ENCODE measurements at places on chromosomes 3 and 15.
A peak's percentile ranks its signal among the peaks of the same experiment; 100 is the strongest.

DNA sequence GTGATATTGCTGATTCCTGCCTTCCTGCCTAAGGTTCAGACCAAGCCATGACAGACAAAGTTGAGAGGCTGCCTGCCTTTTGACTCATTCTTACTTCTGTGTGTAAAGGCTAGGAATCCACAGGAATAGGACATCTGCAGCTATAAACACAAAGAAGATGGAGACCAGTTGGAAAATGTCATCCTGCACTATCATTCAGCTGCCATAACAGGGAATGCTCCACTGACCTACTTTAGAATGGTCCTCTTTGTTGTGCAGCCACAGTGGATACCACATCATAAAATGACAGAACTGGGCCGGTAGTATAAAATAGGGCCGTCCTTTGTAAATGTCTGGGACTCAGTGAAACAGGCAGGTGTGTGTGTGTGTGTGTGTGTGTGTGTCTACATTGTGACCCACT is 75.1 kb downstream of the STAC start:
- DNase-seq: no peak

- DNase-seq: peak; percentile 23
Observed at GRCh38 chr3:146065573-146066006, 95.4 kb downstream of the PLOD2 start.

DNA sequence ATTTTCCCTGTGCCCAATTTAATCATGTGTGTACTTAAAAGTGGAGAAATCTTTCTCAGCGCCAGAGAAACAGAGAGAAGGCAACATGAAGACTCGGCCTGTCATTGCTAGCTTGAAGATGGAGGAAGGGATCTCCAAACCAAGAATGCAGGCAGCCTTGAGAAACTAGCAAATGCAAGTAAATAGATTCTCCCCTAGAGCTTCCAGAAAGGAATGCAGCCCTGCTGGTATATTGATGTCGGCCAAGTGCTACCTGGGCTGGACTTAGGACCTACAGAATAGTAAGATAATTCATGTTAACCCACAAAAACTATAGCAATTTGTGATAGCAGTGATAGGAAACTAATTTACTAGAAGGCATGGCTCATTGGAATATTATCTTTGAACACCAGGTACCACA is 150.9 kb upstream of the ABI3BP start:
- no peak for DNase-seq

DNA sequence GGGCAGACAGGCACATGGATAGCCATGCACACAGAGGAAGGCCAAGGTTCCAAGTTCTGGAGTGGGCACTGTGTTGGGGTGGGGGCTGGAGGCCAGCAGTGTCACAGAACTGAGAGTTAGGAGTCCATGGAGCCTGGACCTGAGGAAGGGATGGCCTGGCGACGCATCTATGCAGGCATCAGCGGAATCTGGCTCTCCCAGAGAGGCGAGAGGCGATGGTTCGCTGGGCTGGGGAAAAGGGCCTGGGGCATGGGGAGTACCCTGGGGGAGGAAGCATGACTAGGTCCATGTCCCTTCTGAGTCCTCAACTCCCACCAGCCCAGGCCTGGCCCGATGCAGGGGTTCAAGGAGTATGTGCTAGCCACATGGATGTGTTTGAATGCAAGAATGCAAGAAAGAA is 192.8 kb upstream of the LINGO1 start:
- DNase-seq: no peak

DNA sequence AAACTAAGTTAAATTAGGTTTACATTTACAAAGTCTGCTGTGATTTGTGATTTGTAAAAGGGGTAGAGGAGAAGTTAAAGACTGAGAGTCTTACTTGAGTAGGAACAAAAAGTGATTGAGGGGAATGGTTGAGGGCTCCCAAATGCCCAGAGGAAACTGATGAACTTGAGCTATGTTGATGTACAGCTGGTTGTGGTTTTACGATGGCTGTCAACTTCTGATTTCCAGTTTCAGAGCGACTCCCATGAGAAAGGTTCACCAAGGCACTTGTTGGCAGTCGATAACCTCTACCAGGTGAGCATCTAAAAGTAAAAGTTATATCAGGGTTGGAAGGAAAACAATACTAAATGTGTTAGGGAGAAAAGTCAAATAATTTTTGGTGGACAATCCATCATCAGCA is 91.0 kb downstream of the XRN1 start:
- DNase-seq: no peak
